ENCODE measurements at places on chromosomes 1 and 21. TPM values are rescaled to one million over a fixed set of nuclear protein-coding genes. Genes with fewer than 3 reads are reported as not detected.

GRCh38 chr1:30872033-30872947, 36.3 kb downstream of the SDC3 start:
- no peaks in the 10 kb centered on the region for H3K4me1 ChIP-seq
- no peak overlapping the region for H3K27ac ChIP-seq
- no peaks in the 10 kb centered on the region for H3K27me3 ChIP-seq

- peaks cover 5% of the 10 kb centered on the region for H3K4me1 ChIP-seq
- DNase-seq: no peak
- H3K27ac ChIP-seq: no peak overlapping the region
- H3K36me3 ChIP-seq: no peaks in the 10 kb centered on the region
Measured at GRCh38 chr1:53016705-53017104, 45.3 kb upstream of the PODN start.

DNA sequence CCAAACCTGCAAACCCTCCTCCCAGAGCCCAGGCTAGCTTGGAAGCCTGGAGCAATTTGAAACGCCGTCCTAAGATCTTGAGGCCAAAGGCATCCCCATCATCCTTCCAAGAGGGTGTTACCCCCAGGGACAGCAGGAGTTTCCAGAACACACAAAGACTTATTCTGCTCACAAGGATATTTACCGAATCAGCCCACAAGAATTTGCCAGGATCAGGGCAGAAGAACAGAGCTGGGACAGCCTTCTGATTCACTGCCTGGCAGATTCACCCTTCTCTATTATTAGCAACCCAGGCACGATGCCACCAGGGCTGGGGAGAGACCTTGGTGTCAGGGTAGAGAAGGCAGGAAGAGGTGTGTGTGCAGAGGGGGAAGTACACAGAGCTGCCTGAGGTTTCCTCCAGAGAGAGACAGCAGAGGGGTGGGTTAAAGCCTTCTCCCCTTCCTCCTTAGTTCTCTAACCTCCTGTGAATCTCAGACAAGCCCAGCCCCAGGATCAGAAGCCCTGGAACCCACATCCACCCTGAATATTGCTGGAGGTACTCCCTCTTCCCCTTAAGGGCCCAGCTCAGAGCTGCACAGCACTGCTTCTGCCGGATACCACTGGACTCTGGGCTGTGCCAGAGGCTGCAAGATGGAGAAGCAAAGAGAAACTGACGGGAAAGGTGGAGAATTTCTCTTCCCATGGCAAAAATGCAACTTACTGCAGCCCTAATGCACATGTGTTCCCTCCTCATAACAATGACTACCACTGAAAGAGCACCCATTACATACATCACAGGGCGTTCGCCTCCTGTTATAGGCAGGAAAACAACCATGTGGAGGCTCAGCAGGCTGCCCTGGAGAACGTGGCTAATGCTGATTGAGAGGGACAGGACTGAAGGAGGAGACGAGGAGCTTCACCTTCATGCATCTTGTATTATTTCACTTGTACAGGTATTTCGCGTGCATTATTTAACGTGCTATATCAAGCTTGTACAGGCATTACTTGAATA, 61.8 kb downstream of the ITPKB start:
- H3K4me3 ChIP-seq: no peak overlapping the region
- no peaks in the 10 kb centered on the region for H3K36me3 ChIP-seq
- H3K27ac ChIP-seq: peak overlapping the region; percentile 80
- no peak for DNase-seq

GRCh38 chr1:216306830-216307229, 116.4 kb downstream of the USH2A start:
- no peaks in the 10 kb centered on the region for H3K4me1 ChIP-seq

DNA sequence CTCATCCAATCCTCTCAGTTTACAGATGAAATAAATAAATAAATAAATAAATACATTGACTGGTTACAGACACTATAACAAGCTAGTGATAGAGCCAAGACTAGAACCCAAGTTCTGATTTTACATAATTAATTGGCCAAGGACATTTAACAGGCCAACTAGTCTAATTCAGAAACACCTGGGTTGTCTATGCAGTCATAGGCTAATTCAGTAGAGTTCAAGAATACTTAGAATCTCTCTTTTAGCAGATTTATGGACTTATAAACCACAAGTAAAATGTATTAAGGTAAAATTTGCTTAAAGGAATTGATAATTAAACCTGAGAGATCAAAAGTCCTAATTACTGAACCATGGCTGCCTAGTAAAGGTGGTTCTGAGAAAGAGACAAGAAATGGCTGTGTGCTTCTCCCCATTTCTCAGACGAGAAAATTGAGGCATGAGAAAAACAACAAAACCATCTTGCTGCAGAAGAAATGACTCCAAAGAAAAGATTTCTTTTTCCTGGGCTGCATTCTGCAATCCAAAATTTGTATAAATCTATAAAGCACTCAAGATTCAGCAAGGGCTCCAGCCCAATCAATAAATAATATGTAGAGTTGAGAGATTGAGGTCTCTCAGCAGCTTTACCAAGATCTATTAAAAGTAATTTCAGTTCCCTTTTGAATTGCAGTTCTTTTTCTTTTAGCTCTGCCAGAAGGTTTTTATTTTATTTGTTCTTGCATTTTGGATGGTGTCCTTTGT, 98.3 kb downstream of the DUSP10 start:
- no peak for DNase-seq
- no peak overlapping the region for H3K4me3 ChIP-seq
- H3K4me1 ChIP-seq: peaks cover 13% of the 10 kb centered on the region
- no peaks in the 10 kb centered on the region for H3K36me3 ChIP-seq

DNA sequence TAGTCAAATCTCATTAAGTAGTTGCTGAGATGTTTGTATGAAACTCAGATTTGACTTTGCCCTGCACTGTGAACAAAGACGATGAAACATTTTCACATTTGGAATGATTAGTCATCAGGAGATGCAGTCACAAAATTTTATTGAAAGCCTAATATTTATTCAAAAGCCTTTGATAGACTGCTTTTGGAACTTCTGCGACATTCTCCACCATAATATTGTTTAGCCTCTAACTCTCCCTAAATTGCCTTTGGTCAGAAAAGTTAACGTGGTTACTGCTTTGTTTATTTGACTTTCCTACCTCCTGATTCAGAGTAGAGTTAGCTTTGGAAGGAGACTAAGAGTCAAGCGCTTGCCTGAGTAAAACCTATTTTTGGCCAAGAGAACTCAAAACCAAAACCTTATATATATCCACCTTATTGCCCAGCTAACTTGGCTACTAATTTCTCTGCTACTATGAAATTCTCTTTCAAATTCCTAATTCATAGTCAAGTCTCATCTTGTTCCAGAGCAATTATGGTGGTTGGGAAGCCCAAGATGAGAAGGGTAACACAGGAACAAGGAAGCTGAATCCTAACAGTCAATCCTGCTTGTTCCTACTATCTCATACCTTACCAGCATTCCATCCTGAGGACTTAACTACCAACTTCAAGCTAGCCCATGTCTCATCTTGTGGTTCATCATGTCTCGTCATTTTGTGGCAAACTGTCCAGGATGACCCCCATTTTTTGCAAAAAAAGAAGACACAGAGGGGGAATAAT, 429.6 kb downstream of the USP25 start:
- no peaks in the 10 kb centered on the region for H3K4me1 ChIP-seq
- no peak overlapping the region for H3K4me3 ChIP-seq
- H3K36me3 ChIP-seq: no peaks in the 10 kb centered on the region
- H3K27ac ChIP-seq: no peak overlapping the region

OR2T27 gene
- polyA plus RNA-seq: not detected

OR2L13 gene
- polyA plus RNA-seq: 0.03 TPM

NBPF4 gene
- not detected for polyA plus RNA-seq
